T-cell (primary cell): ENCODE measurements at places on chromosomes 6 and 20. TPM values are rescaled to one million over a fixed set of nuclear protein-coding genes. Genes with fewer than 3 reads are reported as not detected.

The CD109 gene
- total RNA-seq: 0.68 TPM

The SPATA25 gene
- 4.6 TPM for total RNA-seq

The FAM209B gene
- 2.3 TPM for total RNA-seq

GRCh38 chr20:45036044-45036755 is 64.7 kb downstream of the KCNS1 start:
- no peaks in the 10 kb centered on the region for H3K27me3 ChIP-seq
- H3K4me1 ChIP-seq: peaks cover 20% of the 10 kb centered on the region
- no peak overlapping the region for H3K4me3 ChIP-seq
- H3K36me3 ChIP-seq: peaks cover 60% of the 10 kb centered on the region

- H3K27me3 ChIP-seq: no peaks in the 10 kb centered on the region
- no peaks in the 10 kb centered on the region for H3K36me3 ChIP-seq
- no peak for DNase-seq
- H3K4me1 ChIP-seq: peaks cover 13% of the 10 kb centered on the region
Measured at GRCh38 chr6:37056112-37056403, 50.6 kb downstream of the FGD2 start.

DNA sequence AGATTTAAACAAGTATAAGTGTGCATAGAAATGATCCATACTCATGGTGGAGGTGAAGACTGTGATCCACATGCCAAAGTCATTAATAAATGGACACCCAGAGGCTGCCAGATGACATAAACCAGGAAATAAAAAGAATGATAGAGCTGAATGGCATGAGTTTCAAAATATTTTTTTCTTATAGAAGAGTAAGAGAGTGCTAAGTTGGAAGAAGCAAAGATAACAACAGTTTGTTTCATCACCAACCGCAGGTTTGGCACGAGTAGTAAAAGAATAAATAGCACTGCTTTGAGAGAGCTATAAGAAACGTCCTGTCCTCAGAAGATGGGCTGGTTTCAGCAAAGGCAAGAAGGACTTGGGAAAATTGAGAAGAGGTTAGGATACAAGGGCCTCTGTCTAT is 246.9 kb downstream of the UBE3D start:
- no peak for DNase-seq
- H3K4me1 ChIP-seq: no peaks in the 10 kb centered on the region
- H3K27me3 ChIP-seq: no peaks in the 10 kb centered on the region
- no peaks in the 10 kb centered on the region for H3K36me3 ChIP-seq
- H3K4me3 ChIP-seq: no peak overlapping the region

DNA sequence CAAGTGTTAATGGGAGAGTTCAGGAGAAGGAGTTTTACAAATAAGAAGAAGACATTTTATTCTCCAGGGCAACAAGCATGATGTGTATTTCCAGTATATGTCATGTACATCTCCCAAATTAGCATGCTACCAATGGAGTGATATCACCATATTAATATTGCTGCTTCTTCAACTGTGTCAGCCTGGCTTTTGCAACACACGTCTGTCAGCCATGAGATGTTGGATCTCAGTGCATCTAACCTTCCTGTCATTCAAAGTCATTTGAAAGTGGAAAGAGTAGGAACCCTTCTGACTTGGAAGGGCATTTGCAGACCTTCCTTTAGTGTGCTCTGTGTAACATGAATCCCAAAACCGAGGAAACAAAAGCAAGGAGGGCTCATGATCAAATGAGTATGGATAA is 284.1 kb downstream of the ZNF217 start:
- DNase-seq: no peak
- no peaks in the 10 kb centered on the region for H3K36me3 ChIP-seq
- no peak overlapping the region for H3K27ac ChIP-seq

DNA sequence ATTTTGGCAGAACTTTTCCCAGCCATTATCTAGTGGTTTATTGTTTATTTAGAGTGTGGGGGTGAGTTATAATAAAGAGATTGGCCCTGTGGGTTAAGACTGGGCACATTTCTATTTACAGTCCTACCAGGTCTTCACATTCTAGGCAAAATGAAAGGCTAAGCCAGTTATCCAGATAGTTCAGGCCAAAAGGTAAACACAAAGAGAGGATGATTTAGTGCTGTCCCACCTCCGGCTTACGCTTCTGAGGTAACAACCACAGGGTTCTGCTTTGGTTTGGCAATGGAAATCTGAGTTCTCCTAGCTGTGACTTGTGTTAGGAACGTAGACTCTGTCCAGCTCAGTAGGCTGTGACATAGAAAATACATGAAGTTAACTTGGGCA is 50.3 kb upstream of the PTPRK start:
- H3K4me1 ChIP-seq: no peaks in the 10 kb centered on the region
- DNase-seq: no peak
- no peaks in the 10 kb centered on the region for H3K27me3 ChIP-seq
- no peaks in the 10 kb centered on the region for H3K36me3 ChIP-seq
- H3K27ac ChIP-seq: no peak overlapping the region

- peaks cover 11% of the 10 kb centered on the region for H3K4me1 ChIP-seq
- DNase-seq: no peak
Measured at GRCh38 chr6:95578106-95578410, 723 bp downstream of the MANEA start.

The DACT2 gene
- not detected for total RNA-seq
